ENCODE measurements at places on chromosomes 2 and 18.

DNA sequence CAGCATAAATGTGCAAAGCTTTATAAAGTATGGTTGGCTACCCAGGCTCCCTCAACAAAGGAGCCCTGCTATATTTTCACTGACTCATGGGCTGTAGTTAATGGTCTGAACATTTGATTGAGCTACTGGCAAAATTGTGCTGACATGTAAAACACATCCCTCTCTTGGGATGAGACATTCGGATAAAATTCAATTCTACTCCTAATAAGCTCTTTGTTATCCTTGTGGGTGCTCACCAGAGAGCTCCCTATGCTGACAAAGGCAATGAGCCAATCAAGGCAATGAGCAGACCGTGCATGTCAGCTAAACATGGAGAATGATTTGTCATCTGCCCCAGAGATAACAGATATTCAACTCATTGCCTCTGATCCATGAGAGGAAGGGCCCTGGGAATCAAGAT lies 27.7 kb downstream of the SERPINB8 start:
- no peak for DNase-seq

DNA sequence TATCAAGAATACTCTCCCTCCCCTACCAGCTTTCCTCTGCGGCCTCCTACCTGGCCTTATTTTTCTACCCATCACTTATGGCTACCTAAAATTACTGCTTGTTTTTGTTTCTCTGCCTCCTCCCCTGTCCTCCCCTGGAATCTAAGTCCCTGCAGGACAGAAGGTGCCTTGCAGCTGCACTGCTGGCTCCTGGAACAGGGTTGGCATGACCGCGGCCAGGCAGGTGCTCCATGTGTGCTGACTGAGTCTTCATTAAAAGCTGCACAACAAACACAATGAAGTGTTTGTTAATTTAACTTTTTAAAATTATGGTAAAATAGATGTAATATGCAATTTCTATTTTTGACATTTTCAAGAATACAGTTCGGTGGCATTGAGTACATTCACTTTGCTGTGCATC lies 171.9 kb upstream of the FHL2 start:
- no peak for DNase-seq

DNA sequence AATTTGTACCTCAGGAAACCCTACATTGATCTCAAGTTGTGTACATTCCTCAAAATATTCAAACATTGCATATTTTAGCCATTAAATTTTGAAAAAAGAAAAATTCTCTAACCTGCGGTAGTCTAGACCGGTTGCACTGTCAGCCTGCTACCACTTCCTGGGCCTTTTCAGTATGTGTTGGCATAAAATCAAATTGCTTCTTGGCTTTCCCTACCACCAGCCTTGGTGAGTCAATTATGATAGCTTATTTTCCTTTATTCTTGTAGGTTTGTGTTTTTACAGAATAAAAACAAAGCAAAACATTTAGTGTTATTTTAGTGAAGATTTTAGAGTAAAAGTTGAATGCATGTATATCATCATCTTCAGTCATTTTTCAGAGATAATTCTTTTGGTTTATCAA lies 61.2 kb downstream of the FAM171B start:
- DNase-seq = no peak

DNA sequence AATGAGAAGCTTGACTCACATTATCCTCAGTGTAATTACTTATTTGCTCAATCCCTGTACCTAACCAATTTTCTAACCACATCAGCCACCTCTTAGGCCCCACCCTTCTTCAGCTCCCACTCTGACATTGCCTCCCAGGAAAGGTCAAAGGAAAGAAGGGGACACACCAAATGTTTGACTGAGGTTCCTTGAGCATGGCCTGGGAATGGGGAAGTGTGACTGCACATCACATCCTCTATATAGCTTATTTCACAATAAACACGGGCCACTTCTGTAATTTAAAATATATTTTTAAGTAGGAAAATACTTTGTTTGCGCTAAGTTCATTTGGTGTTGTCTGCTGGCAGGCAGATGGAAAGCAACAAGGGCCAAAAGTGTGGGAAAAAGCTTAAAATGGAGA lies 3.0 kb upstream of the FIGLA start:
- no peak for DNase-seq

GRCh38 chr2:8987410-8987809 lies 16.1 kb downstream of the MBOAT2 start:
- DNase-seq = no peak

DNA sequence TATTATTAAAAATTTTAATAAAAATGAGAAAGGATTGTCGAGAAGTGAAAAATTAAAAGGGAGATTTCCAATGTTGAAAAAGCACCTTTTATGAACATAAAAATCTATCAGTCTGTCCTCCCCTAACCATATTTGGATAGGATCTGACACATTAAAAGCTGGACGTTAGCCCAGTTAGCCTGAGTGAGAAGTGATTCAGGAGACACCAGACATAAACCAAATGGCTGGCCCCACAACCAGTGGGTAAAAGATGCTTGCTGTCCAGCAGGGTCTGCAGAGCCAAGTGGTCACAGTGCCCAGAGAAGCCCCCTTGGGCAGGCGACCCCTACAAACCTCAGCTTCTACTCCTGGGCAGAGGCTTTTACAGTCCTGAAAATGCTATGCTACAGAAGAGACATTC lies 253.8 kb upstream of the LYPD1 start:
- DNase-seq = no peak

DNA sequence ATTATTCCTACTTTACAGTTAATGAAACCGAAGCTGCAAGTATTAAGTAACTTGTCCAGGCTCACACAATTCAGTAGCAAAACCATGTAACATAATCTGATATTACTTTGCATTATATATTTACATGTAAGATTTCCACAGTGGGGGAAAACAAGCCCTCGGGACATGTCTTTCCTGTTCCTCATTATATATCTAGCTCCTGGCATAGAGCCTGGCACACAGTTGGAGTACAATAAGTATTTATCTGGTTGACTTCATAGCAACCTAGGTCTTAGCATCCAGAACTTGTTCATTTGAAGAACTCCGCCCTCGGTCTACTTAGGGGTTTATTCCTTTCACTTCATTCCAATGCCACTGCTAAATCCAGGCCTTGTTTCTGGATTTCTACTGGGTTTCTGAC lies 1.6 kb upstream of the RBM45 start:
- DNase-seq = no peak

DNA sequence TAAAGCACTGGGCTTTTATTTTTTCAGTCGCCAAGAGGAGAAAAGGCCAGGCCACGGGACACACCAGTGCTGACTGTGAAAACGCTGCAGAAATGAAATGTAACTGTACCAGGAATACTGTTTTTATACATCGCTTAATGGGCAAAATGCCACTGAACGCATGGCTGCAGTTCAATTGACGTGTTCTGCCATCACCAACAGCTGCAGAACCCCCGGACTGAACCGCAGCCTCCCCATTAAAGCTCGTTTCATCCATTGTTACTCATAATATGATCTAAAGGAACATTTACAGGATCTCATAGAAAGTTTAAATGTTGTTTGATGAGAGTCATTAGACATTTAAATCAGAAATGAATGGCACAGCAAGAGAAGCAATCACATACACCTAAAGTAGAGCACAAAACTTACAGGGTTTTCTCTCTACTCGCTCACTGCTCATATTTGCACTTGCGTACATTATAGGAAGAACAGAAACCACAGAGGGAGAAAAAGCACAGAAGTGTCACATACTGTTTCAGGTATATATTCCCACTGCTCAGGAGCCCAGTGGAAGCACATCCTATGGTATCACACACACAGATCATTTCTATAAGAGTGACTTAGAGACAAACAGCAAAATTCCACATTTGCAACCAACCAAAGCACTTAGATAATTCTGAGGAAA lies 35.3 kb downstream of the TCF4 start:
- DNase-seq = peak; percentile 77

- DNase-seq = no peak
These were observed 56.1 kb upstream of the CDCA7 start for GRCh38 chr2:173298536-173299097.

GRCh38 chr2:205760157-205760556 lies 77.9 kb downstream of the NRP2 start:
- DNase-seq = no peak

DNA sequence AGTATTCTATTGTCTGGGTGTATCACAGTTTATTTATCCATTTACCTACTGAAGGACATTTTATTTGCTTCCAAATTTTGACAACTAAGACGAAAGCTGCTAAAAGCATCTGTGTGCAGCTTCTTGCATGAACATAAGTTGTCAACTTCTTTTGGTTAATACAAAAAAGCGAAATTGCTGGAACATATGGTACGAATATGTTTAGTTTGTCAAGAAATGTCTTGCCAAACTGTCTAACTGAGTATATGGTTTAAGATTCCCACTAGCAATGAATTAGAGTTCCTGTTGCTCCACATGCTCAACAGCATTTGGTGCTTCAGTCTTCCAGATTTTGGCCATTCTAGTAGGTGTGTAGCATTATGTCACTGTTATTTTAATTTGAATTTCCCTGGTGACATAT lies 372.3 kb upstream of the NRXN1 start:
- DNase-seq = no peak

DNA sequence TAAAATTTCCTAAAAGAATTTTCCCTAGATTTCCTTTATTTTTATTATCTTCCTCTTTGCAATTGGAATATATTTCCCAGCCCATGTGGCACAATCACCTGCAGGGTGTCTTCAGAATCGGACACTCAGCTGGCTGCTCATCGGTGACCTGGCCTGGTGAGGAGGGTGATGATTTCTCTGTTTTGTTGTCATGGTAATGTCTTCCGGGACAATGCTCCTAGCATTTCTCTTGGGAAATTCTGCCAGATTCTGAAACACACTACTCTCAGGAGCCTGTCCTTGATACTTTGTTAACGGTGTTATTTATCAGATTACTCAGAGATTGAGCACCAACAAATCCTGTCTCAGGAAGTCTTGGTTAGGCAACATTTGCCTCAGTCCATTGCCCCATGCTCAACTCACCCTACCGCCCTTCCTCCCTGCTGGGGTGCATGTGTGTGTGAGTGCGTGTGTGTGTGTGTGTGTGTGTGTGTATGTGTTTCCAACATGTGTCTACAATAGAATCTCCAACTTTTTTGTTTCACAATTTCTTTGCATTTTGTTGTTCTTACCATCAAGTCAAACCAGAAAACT lies 70.3 kb downstream of the MYT1L start:
- no peak for DNase-seq

DNA sequence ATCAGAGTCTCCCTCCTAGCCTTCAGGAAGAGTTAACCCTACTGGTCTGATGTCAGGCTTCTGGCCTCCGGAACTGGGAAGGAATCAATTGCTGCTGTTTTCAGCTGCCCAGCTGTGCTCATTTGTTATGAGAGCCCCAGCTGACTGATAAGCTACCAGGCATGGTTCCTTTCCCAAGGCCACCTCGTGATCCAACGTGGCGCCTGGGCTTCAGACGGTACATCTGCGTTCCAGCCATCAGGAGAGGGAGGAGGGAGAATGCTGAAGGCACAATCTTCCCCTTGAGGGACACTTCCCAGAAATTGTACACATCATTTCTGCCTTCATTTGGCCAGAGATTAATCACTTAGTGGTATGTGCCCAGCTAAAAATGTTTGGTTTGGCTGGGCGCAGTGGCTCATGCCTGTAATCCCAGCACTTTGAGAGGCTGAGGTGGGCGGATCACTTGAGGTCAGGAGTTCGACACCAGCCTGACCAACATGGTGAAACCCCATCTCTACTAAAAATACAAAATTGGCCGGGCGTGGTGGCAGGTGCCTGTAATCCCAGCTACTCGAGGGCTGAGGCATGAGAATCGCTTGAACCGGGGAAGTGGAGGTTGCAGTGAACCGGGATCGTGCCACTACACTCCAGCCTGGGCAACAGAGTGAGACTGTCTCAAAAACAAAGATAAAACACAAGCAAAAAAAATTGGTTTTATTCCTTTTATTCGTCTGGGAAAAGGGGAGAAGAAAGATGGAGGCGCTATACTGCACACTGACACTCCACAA lies 10.5 kb upstream of the ARMC9 start:
- DNase-seq = no peak

DNA sequence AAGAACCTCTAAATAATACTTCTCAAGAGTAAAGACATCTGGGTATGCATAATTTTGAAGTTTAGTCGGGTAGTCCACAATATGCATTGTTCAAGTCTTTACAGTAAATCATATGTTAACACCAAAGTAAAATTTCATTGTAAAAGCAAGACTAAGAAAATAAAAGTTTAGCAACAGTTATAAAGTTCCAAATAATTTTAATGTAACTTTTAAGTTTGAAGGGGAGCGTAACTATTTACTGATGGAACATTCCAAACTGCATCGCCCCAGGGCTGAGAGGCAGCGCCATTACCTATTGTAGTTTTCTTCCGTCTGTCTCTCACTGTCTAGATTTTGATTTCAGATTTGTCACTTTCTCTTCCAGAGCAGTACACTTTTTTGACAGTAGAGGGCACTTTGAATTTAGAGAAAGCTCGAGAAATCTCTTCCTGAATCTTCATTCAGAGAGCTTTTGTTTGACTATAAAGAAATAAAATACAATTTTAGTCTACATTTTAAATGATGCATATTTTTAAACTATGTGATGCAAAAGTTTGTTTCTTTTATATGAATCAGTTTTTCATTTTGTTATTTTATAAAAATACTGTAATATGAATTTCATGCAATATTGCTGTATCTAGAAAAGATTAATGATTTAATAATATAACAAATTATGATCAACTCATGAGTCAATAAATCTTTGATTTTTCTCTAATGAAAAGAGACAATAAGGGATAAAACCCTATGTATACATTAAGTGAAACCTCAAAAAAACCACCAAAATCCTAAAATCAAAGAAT lies 389.8 kb downstream of the FIGN start:
- DNase-seq = peak; percentile 14

DNA sequence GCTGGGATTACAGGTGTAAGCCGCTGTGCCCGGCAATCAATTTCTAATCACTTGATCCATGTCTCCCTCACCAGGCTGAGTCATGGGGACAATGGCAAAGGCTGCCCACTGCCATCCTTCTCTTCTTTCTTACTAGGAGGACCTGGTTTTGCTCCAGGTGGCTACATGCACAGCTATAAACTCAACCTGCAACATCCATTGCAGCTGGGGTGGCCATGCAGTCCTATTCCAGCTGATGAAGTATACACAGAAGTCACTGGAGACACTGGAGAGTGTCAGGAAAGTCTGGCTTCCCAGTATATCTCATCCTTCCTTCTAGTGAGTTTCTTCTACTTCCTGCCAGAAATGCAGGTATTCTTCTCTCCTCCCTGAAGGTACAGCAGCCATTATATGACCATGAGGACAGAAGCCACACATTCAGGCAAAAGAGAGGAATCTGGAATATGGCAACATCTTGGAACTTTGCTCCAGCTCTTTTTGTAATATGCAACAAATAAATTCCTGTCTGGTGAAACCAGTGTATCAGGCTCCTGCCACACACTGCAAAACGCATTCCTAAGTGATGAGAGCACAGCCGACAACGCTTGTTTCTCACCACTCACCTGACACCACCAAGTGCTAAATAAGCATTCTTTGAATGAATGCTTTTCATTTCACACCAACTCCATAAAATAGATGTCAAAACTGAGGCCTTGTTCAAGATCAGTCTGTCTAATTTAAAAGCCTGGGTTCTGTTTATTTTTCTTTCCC lies 32.3 kb downstream of the SCTR start:
- no peak for DNase-seq

DNA sequence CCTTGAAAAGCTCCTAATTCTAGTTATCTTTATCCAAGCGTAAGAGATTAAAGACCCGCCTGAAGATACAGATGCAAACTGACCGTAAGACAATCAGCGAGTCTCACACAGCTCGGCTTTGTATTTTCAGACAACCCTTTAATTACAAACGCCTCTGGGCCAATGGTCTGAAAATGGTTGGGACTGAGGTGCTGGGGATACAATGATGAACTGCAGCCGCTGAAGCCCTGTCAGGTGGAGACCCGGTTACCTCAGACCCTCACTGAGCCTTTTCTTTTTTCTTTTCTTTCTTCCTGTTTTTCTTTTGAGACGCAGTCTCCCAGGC lies 715 bp upstream of the CFAP36 start:
- DNase-seq = peak; percentile 43
